ENCODE measurements at places on chromosomes 3 and 15.

DNA sequence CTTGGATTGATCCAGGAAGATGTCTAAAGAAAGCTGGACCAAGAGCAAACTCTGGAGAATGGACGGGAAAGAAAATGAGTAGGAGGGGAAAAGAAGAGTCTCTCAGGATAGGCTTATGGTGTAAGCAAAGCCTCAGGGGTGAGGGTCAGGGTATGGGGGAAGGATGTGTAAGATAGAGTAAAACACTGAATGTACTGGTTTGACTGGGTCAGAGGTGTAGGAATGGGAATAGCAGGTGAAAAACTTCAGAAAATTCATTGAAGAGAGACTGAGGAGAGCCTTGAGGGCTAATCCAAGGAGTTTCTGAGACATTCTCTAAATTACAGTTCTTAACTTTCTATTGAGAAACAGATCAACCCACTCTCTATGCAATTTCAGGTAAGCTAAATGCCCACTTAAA, 857.3 kb downstream of the FHIT start:
- DNase-seq, result no peak

- DNase-seq, result no peak
Observed at GRCh38 chr3:34351882-34352777, 553.7 kb downstream of the PDCD6IP start.

- peak; percentile 41 for DNase-seq
Observed at GRCh38 chr3:126540342-126540849, 16.4 kb downstream of the CHST13 start.

- no peak for DNase-seq
Observed at GRCh38 chr3:98445949-98446406, 17.0 kb upstream of the OR5K1 start.

- no peak for DNase-seq
Observed at GRCh38 chr3:159453945-159454344, 534.7 kb upstream of the IL12A start.

DNA sequence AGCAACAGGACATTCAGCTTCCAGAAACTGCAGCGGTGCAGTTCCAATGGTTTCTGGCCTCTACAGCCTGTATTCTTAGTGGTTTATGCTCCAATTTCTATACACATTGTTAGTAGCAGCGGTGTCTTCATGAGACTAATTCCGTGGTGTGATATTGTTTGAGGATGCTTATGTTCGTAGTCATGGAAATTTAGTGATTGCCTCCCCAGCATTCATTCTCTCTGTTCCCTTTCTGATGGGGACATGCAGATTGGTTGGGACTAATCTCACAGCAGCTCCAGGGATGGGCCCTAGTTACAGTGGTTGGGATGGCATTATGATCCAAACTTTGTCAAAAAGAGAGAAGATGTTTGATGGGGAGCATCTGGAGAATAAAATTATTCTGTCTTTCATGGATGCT, 208.6 kb downstream of the CD47 start:
- DNase-seq, result no peak

DNA sequence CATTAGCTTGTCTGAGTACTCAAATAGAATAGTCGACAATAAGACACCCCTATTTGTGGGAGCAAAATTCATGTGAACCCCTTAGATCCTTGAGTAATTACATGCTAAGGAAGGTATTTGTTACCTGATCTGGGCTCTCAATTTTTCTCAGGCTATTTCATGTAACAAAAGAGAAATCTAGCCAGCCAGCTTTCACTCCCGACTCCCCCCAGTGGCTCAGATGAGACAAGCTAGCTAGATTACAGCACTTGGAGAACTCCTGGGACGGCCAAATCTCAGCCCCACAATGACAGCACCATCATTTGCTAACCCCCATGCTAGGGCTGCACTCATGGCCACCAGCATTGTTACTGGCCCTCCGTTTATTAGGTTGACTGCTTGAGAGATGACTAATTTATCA, 41.3 kb downstream of the GLDN start:
- no peak for DNase-seq

DNA sequence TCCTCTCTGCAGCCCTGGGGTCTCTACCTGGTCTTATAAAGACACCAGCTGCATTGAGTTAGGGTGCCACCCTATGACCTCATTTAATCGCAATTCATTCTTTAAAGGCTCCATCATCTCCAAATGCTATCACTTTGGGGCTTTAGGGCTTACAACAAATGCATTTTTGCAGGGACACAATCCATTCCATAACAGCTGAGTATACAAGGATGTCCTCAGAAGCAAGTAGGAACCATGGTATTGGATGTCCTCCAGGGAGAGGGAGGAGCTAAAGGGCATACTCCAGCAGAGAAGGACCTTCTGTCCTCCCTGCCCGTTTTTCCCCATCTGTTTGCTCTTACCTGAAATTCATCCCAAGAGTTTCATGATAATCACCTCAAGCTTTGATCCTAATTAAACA, 30.3 kb downstream of the UMPS start:
- no peak for DNase-seq

DNA sequence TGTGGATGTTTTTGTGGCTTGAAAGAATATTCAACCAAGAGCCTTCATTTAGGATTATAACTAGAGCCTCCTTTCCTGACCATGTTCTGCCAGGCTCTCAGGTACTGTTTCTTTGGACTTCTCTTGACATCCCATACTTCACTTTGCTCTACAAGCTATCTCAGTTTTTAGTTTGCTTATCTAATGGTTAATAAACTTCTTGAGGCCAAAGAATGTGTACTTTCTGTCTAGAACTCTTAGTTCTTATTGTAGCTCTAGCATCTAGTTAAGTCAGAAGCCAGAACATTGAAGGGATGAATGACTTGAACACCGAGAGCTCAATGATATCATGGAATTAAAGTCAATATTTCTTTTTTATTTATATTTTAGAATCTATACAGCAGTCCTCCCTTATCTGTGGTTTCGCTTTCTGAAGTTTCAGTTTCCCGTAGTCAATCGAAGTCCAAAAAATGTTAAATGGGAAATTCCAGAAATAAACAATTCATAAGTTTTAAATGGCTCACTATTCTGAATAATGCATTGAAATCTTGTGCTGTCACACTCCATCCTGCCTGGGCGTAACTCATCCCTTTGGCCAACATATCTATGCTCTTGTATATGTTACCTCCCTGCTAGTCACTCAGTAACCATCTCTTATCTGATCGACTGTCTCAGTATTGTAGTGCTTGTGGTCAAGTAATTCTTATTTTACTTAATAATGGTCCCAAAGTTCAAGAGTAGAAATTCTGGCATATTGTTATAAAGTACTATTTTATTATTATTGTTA, 368.6 kb upstream of the RBMS3 start:
- no peak for DNase-seq

- DNase-seq, result peak; percentile 45
Observed at GRCh38 chr15:99564221-99565048, 1.3 kb upstream of the MEF2A start.

DNA sequence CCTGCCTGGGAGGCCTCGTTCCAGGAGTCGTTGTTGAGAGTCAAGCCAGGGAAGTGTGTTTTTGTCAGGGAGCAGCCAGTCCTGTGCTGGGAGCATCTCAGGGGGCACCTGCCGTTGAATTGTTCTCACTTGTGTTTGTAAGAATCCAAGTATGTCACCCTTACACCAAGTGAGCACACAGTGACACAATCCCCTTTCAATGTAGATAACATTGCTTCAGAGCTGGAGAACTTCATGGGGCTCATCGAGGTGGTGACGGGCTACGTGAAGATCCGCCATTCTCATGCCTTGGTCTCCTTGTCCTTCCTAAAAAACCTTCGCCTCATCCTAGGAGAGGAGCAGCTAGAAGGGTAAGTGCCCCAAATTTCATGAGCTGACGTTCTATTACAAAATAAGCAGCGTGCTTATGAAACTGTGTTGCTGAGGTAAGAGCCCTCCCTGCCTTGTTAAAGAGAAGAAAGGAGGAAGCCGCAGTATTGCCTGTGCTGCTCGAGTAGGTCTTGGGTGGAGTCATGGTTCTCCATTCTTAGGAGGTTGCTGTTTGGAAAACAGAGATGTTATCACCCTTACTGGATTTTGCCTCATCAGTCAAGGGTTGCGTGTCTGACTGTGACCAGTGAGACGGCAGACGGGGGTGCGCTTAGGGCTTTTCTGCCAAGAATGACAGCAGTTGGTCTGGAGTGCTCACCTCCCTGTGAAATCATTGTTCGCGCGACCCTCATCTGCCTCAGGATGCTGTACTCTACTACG, 108.1 kb downstream of the PGPEP1L start:
- DNase-seq, result no peak

- DNase-seq, result no peak
Observed at GRCh38 chr15:77602800-77603199, 29.9 kb downstream of the LINGO1 start.

GRCh38 chr3:72744330-72744729, 103.9 kb downstream of the SHQ1 start:
- no peak for DNase-seq

- DNase-seq, result no peak
Observed at GRCh38 chr3:193872265-193872753, 263.6 kb upstream of the HES1 start.

DNA sequence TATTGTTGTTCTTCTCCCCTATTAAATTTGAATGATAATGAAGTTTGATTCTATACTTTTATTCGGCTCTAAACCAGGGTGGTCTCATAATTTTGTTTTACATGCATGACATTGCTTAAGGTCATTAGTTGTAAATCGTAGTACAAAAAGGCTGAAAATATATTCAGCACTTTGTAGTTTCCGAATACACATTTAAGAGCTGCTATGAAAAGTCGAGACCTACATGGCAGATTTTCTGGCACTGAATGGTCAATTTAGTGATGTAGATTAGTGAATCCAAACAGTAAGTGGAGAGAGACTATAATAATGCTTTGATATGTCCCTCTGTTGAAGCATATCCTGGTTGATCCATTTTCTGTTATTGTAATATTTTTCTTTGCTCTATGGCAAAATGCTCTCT, 254.0 kb upstream of the SOX2 start:
- DNase-seq, result no peak

- no peak for DNase-seq
Observed at GRCh38 chr3:71710906-71711494, 14.2 kb downstream of the EIF4E3 start.

GRCh38 chr3:186077466-186077865, 31.4 kb downstream of the ETV5 start:
- DNase-seq, result no peak

- DNase-seq, result peak; percentile 35
Observed at GRCh38 chr3:168024537-168024941, 71.2 kb downstream of the GOLIM4 start.

- no peak for DNase-seq
Observed at GRCh38 chr3:37255990-37256308, 81.6 kb upstream of the LRRFIP2 start.

DNA sequence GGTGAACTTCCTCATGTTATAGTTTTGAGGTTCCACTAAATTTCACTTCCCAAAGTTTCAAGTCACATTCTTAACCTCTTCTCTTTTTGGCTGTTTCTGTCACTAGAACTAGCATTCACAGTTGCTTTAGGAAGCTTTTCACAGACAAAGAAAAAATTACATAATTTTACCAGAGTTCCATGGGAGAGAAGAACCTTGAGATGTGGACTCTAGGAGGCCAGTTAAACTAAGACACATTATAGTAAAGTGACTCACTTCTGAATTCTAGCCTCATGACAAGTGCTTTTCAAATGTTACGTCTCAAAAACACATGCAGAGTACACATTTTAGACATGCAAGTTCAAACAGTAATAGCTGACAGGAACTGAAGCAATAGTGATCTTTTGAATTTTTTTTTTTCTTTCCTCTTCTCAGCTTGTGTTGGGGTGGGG, 39.9 kb upstream of the LRTM1 start:
- DNase-seq, result no peak

- DNase-seq, result no peak
Observed at GRCh38 chr3:38247366-38248035, 18.1 kb upstream of the SLC22A13 start.

GRCh38 chr3:140238646-140239314, 303.8 kb downstream of the CLSTN2 start:
- no peak for DNase-seq

GRCh38 chr3:177356113-177356512, 158.8 kb upstream of the TBL1XR1 start:
- no peak for DNase-seq
